ENCODE measurements at places on chromosomes 6 and 20.

DNA sequence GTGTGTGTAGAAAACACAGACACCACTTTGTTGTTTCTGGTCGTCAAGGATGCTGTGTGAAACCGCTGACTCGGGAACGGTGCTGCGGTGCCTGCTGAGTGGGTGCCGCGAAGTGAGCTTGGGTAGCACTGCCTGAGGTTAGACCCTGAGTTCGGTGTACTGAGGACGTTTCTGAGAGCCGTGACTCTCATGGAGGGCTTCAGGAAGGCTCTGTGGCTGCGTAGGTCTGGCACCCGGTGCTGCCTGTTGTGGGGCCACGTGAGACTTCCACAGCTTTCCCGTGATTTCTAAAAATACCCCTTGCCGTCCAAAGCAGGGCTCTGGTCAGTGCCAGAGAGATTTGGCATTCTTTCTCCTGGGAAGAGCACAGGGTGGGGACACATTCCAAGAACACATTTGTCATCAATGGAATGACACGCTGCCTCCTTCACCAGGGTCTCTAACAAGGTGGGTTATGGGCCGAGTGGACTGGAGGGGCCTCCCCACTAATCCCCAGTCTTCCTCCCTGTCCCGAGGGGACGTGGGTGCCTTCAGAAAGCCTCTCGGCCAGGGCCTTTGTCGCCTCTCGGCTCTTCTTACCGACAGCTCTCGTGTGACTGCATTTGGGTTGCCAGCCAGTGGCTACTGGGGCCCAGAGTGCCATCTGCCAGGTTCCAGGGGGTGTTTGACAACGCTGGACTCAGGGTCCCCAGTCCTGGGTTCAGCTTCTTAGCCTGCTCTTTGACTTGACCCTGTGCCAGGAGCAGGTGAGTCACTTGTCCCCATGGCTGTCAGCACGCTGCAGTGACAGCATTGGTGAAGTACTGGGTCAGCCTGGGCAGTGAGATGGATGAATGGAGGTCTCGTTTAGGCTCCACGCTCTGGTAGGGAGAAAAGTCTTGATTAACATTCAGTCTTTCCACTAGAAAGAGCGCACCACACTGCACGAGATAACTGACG, 62.2 kb downstream of the SYNJ2 start:
- DNase-seq, result no peak

GRCh38 chr6:56101141-56101553, 146.2 kb downstream of the COL21A1 start:
- no peak for DNase-seq

DNA sequence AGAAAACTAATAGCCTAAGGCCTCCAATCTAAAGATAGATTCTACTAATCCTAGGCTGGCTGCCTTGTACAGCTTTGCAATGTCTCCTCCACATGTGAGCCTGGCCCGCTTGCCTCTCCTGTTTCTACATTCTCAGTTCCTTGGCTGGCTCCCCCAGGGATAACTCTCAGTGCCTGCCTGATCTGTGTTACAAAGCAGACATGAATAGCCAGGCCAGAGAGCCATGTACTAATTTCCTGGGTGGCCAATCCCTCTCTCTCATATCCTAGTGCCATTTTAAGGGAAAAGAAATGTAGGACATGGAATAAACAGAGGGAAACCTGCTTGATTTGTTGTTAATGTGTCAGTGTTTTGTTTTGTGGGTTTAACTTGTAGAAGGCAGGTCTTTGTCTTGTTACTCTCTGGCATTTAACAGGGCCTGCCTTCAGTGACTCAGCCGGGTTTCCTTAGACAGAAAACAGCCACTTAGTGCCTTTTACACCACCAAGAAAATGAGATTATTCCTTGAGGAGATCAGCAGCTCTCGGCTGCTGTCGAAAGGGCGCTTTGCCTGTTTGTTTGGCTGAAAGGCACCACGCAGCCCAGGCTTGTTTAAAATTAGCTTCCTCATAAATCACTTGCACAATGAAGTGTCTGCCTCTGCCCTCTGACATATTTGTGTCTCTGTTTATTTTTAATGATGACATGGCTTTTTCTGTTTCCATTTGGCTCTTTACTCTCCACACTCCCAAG, 702.7 kb downstream of the MAFB start:
- DNase-seq, result no peak

- DNase-seq, result no peak
These were observed 130.0 kb downstream of the AGPAT4 start for GRCh38 chr6:161143663-161144430.

DNA sequence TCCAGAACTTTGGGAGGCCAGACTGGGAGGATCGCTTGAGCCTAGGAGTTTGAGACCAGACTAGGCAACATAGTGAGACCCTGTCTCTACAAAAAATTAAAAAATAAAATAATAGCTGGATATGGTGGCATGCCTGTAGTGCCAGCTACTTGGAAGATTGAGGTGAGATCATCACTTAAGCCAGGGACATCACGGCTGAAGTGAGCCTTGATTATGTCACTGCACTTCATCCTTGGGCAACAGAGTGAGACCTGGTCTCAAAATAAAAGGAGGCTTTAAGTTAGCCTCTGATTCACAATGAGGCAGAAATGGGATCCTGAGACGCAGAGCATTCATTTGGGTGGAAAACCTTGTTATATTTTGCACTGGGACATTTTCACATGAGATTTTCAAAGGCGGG, 57.0 kb downstream of the TULP4 start:
- DNase-seq, result no peak

GRCh38 chr20:20711413-20711812, 1.0 kb downstream of the RALGAPA2 start:
- no peak for DNase-seq

GRCh38 chr20:37531856-37532255, 4.2 kb upstream of the BLCAP start:
- no peak for DNase-seq
